Activated T-helper 2 cell treated with anti-CD3 and anti-CD28 coated beads, Interferon-gamma antibody, Interleukin-2, Interleukin-4, amounts not matched to agents 10 μg/mL and 5 μg/mL and 100 μg/mL, durations not matched to agents 14 hours and 24 hours and 36 hours (primary cell): ENCODE measurements at places on chromosomes 1 and 21.

DNA sequence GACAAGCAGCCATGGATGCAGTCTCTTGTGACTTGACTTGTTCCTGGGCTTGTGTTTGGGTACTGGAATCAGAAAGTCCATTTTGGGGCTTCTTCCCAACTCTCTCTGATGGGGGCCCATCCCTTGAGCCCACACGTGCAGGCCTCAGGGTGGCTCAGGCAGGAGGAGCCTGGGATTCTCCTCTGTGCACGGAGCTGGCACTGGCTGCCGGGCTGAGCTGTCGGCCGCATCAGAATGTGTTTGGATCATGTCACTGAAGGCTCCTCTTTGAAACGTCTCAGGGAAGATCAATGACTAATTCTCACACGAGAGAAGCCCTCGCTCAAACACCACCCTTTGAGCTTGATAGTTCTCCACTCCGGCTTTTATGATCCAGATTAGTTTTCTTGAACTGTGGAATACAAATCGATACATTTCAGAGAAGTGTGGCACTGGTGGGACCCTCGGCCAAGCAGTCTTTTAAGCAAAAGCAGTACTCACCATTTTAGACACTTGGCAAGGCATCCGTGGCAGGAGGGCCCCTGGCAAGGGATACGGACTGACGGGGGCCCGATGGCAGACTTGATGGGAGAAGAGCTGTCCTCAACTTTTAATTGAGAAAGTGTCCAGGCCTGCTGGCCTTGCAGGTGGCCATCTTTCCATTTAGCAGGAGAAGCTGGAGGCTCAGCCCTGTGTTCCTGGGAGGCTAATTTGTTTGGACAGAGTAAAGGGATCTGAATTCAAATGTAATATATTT, 220.7 kb upstream of the C1orf174 start:
- no peak for DNase-seq

- DNase-seq = no peak
Measured at GRCh38 chr1:109609881-109610280, 9.5 kb downstream of the GNAT2 start.

- no peak for DNase-seq
Measured at GRCh38 chr1:160628799-160629263, 18.0 kb downstream of the SLAMF1 start.

- DNase-seq = no peak
Measured at GRCh38 chr1:210455840-210456603, 127.3 kb downstream of the HHAT start.

DNA sequence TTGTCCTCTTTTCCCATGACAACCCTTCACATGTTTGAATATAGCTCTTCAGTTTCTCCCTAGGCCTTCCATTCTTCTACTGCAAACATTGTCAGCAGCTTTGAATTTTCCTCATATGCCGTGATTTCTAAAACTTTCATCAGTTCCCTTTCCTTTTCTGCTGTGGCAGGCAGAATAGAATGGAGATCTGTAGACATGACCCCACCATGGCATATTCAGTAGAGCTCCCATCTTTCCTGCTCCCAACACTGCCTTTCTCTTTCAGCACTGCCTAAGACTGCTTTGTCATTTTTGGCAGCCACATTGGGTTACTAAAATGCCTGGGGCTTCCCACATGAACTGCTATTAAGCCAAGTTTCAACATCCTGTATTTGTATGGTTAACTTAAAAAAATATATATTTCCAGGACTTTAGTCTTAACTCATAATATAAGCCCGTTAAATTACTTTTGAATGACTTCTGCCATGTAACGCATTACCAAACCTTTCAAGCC, 60.9 kb downstream of the TBX19 start:
- DNase-seq = no peak

- DNase-seq = no peak
Measured at GRCh38 chr1:191290441-191290840, 812.8 kb upstream of the BRINP3 start.

GRCh38 chr1:6538956-6539355, 15.4 kb downstream of the NOL9 start:
- no peak for DNase-seq

DNA sequence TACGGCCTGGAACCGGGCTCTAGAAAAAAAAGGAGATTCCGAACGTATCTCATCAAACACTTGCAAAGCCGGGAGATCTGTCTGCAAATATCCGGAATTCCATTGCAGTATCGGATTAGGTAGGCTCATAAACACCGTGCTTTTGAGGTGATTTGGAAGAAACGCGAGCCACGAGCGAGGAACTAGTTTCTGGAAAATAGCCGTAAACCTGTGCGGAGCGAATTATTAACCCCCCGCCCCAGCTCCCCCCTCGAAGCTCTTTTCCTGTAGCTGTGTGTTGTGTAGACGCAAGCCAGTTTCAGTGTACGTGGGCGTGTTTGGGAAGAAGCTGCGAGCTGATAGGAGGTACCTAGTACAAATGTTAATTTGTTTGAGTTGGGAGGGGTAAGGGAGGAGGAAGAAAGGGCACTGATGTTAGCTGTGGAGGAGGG, 1.1 kb downstream of the RALGPS2 start:
- DNase-seq = peak; percentile 53

DNA sequence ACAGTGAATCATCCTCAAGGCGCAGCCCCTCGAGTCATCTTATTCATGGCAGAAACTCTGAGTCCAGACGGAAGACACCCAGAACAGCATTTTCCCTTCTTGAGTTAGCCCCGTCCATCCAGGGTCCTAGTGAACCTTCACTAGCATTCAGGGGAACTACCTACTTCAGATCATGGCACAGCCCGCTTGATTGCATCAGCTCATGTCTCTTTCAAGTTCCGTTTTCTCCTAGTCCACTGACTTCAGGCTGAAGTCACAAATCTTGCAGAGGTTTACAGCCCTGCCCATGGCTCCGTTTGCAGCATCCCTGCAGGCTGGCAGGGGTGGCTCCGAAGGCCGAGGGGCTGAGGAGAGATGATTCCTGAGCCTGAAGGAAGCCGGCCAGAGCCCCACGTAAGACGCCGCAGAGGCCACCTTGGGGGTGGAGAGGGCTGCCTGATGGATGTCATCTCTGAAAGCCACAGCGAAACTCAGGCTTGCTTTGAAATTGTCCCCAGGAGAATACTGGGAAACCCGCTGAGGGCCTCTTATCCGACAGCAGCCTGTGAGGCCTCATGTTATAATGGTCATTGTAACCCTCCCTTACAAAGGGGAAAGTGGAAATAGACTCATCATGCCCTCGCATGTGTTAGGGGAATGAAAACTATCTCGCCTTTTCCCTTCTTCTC, 310.2 kb upstream of the AJAP1 start:
- DNase-seq = no peak

DNA sequence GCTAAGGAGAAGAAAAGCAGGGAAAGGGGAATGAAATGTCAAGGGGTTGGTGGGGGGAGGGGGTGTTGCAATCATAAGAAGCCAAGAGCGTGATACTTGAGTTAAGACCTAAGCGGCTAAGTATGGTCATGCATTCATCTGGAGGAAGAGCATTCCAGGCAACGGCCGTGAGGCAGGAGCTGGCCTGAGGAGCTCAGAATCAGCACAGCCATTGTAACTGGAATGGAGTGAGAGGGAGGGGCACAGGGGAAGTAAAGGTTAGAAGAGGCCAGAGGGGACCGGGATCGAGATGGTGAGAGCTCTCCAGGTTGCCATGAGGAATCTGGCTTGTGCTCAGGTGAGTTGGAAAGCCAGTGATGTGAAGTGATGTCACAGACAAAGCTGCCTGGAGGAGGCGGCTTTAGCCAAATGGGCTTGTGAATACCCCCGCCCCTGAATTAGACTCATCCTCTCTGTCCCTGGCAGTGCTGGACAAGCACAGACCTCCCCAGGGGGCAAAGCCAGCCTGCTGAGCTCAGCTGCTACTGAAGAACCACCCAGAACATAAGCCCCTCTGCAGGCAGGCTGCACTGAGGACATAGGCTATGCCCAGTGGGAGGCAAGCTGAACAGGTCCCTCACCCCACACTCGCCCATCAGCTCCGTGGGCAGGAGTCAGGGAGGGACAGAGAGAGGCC, 61.1 kb upstream of the LAPTM5 start:
- no peak for DNase-seq

GRCh38 chr1:216580538-216581057, 142.6 kb downstream of the ESRRG start:
- DNase-seq = no peak

DNA sequence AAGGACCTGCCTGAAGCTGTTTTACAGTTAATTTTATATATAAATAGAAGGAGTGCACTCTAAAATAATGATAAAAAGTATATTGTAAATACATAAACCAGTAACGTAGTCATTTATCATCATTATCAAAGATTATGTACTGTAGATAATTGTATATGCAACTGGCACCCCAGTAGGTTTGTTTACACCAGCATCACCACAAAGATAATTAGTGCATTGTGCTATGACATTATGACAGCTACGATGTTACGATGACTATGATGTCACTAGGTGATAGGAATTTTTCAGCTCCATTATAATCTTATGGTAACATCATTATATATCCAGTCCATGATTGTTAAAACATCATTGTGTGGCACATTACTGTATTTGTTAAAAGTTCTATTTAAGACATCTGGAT, 185.2 kb downstream of the LBR start:
- DNase-seq = no peak

- DNase-seq = no peak
Measured at GRCh38 chr1:43324810-43325209, 12.8 kb upstream of the MPL start.

GRCh38 chr21:34906401-34906800, 142.7 kb downstream of the RUNX1 start:
- DNase-seq = no peak

DNA sequence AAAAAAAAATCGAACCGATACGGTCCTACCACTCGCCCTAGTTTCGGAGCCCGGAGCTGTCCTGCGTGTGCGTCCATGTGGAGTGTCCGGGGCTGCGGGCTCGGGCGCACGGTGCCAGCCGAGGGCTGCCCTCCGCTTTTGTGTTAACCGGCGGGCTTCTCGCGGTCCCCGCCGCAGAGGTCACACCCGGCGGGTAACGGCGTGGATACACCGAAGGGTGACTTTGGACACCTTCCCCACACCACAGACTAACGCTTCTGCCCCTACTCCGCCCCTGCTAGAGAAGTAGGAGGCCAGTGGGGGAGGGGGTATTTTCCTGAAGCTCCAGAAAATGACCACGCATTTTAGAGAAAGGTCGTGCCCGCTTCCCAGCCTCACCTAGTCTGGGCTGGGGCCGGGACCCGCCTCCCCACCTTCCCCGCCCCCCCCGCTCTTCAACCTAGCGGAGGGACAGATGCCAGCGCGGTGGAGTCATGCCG, 609 bp upstream of the ATF3 start:
- no peak for DNase-seq

DNA sequence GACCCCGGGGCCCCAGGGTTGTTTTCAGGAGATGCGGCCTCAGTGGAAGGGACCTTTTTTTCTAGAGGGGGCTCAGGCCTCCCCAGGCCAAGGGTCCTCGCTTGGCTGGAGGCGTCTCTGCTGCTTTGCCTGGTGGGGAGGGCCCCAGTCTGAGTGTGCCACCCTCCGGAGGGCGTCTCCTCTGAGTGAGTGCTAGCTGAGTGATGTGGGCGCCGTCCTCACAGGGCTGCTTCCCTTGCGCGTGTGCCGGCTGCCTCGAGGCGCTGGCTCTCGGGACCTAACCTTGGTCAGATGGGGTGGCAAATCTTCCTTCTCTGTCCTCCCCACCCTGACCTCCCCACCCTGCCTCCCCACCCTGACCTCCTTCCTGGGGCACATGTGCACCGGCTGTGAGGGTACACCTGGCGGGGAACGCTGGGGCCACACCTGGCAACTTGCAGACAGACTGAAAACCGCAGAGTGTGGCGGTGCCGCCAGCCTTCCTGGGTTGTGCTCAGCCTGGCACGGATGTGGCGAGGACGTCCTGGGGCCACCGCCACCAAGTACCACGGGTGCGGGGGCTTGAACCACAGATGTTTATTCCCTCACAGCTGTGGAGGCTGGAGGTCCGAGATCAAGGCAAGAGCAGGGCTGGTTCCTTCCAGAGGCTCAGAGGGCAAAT, 93.0 kb upstream of the TTC34 start:
- DNase-seq = no peak

DNA sequence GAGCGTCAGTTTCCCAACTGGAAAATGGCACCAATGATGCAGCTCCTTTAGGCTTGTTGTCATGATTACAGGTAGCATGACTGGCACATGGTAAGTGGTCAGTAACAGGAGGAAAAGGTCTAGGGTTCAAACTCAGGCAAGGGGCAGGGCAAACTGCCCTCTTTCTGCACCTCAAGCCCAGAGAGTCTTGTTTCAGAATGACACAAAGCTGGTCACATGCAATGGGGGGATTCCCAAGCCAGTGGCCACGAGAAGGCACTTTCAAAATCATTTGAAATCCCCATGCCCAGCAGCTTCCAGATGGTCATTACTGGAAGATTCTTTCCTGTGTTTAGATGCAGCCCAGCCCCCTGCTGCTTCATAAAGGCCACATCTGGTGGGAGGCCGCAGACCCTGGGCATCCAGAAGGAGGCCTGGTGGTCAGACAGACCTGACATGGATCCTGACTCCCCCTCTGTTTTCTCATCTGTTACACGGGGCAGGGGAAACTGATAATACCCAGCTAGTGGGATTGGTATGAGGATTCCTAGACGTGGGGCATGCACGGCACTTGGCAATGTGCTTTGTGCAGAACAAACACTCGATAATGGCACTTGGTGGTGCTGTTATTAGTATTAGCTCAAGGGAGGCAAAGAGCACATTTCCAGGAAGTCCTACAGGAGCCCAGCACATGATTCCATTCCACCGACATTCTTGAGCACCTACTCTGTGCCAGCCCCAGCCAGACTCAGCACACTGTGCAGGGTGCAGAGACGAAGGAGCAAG, 6.9 kb upstream of the PLA2G2D start:
- DNase-seq = no peak

- DNase-seq = no peak
Measured at GRCh38 chr21:39461419-39461818, 9.6 kb downstream of the SH3BGR start.

- DNase-seq = no peak
Measured at GRCh38 chr1:77283701-77284425, 2.0 kb downstream of the AK5 start.

DNA sequence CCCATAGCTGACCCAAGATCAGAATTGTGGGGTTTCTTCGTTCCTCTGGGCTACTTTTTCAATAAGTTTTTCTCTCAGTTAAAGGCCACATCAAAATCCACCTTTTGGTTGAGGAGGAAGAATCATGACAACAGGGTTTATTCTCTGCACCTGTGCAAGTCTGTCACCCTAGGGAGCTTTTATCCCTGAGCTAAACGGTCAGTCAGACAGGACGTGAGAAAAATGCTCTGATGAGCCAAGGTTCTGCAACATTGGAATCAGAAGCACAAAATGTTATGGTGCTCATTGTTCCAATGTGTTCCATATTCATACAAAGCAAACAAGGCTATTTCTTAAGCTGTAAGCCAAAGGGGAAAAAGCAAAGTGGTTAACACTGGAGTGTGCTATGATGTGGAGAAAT, 7.4 kb upstream of the ERICH3 start:
- no peak for DNase-seq

- no peak for DNase-seq
Measured at GRCh38 chr1:33324677-33325575, 4.0 kb upstream of the A3GALT2 start.

- no peak for DNase-seq
Measured at GRCh38 chr1:207404849-207405525, 49.1 kb upstream of the CR2 start.

GRCh38 chr1:209866201-209866600, 38.4 kb downstream of the UTP25 start:
- no peak for DNase-seq
